ENCODE measurements at places on chromosomes 3 and 15.
A peak's percentile ranks its signal among the peaks of the same experiment; 100 is the strongest.

- no peak for DNase-seq
- no peak overlapping the region for H3K27ac ChIP-seq
- no peak overlapping the region for H3K4me3 ChIP-seq
- H3K36me3 ChIP-seq, result peaks cover 3% of the 10 kb centered on the region
- no peaks in the 10 kb centered on the region for H3K27me3 ChIP-seq
- H3K4me1 ChIP-seq, result no peaks in the 10 kb centered on the region
These were observed 130.2 kb upstream of the STRIT1 start for GRCh38 chr3:155423526-155424322.

DNA sequence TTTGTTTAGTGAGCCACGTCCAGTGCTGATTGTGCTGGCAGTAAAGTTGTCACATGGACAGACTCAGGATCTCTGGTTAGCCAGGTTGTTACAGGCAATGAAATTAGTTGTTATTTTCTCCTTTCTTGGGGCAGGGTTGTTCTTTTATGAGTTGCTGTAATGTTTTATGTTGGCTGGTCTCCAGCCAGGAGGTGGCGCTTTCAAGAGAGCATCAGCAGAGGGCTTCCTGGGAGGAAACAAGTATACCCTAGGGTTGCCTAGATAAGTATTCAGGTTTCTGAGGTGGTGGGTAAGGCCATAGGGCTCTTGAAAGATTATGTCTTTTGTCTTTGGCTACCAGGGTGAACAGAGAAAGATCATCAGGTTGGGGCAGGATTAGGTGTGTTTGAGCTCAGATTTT is 14.5 kb upstream of the CFAP20DC start:
- DNase-seq, result no peak
- H3K27ac ChIP-seq, result no peak overlapping the region
- H3K4me1 ChIP-seq, result peaks cover 1% of the 10 kb centered on the region
- H3K36me3 ChIP-seq, result no peaks in the 10 kb centered on the region

DNA sequence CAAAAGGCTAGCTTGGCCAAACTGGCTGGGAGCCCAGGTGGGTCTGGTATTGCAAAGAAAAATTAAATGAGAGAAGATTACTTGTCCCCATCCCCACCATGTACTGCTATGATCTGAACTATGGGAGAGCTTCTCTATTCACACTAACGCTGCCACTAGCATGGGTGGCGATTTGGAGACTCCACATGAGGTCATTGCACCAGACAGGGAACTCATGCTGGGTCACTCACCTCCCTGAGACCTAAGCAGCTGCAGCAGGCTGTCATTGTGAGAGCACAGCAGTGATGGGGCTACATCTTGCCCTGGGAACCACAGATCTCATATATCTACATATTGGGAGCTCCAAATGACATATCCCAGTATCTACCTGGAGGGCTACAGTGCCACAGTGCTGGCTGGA is 36.3 kb upstream of the NECTIN3 start:
- H3K4me1 ChIP-seq, result no peaks in the 10 kb centered on the region
- no peak for DNase-seq
- no peak overlapping the region for H3K27ac ChIP-seq
- H3K27me3 ChIP-seq, result no peaks in the 10 kb centered on the region
- H3K4me3 ChIP-seq, result no peak overlapping the region

GRCh38 chr3:51024765-51025632 is 350.3 kb downstream of the DOCK3 start:
- H3K27me3 ChIP-seq, result no peaks in the 10 kb centered on the region
- H3K4me1 ChIP-seq, result peaks cover 10% of the 10 kb centered on the region
- DNase-seq, result peak; percentile 55
- no peaks in the 10 kb centered on the region for H3K36me3 ChIP-seq
- no peak overlapping the region for H3K27ac ChIP-seq

- no peaks in the 10 kb centered on the region for H3K27me3 ChIP-seq
- H3K4me3 ChIP-seq, result no peak overlapping the region
- peaks cover 17% of the 10 kb centered on the region for H3K4me1 ChIP-seq
- DNase-seq, result no peak
- H3K27ac ChIP-seq, result no peak overlapping the region
These were observed 28.7 kb downstream of the SH3BP5 start for GRCh38 chr3:15303728-15304127.

- no peak overlapping the region for H3K27ac ChIP-seq
- no peaks in the 10 kb centered on the region for H3K36me3 ChIP-seq
- peaks cover 9% of the 10 kb centered on the region for H3K4me1 ChIP-seq
These were observed 22.4 kb downstream of the FOXB1 start for GRCh38 chr15:60026555-60026954.

DNA sequence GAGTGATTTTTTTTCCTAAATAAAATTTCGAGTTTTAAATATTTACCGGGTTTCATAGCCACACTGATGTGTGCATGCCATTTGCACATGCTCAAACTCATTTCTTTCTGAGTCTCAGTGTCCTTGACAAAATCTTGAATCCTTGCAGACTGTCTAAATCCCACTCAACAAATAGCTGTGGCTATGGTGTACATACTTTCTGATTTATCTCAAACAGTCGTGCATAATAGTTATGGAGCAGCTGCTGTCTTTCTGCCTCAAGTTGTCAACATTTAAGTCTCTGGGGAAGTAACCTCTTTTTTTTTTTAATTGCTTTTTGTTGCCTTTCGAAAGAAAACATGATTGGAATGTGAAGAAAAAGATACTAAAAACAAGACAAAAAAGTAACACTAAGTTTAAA is 52.8 kb upstream of the UTS2B start:
- DNase-seq, result no peak
- no peaks in the 10 kb centered on the region for H3K27me3 ChIP-seq
- H3K4me1 ChIP-seq, result no peaks in the 10 kb centered on the region

DNA sequence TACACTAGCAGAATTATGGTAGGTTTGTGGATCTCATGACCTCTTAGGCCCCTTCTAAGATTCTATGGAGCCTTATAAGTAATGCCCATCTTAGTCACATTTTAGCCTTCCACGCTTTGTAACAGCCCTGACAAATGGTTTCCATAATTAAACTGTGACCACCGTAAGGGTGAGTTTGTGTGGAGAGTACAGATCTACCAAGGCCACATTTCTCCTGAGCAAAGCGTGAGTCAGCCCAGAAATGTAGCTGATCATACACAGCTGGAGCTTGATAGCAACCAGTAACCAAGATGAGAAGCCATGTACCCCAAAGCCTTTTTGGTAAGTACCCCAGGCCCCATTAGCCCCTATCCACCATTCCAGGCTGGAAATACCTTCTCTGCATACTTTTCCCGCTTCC is 31.7 kb downstream of the CHAC1 start:
- no peak overlapping the region for H3K4me3 ChIP-seq
- DNase-seq, result no peak
- H3K36me3 ChIP-seq, result peaks cover 92% of the 10 kb centered on the region
- no peak overlapping the region for H3K27ac ChIP-seq
- no peaks in the 10 kb centered on the region for H3K4me1 ChIP-seq
